Kidney glomerular epithelial cell (primary cell): ENCODE measurements at places on chromosomes 5 and 9.
A peak's percentile ranks its signal among the peaks of the same experiment; 100 is the strongest.

DNA sequence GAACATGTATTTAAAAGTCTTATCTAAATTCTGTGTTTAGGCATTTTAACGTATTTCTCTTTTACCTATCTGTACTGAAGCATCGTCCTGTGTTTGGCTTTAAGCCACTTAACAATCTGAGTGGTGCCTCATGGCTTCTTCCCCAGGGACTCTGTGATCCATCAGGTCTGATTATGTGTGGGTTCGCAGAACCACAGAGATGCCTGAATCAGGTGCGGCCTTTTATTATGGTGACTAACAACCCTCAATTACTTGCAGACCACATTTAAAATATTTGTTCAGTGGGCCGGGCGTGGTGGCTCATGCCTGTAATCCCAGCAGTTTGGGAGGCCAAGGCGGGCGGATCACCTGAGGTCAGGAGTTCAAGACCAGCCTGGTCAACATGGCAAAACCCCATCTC lies 39.6 kb upstream of the SAP30L start:
- no peak for DNase-seq

DNA sequence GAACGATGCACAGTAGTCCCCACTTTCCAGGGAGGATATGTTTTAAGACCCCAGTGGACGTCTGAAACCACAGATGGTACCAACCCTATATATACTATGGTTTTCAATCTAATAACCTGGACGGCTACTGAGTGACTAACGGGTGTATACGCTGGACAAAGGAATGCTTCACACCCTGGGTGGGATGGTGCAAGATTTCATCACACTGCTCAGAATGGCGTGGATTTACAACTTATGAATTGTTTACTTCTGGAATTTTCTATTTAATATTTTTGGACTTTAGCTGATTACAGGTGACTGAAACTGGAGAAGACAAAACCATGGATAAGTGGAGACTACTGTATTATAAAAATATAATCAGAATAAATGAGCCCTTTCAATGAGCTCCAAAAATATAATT lies 147.6 kb upstream of the TRIM32 start:
- DNase-seq, result no peak

DNA sequence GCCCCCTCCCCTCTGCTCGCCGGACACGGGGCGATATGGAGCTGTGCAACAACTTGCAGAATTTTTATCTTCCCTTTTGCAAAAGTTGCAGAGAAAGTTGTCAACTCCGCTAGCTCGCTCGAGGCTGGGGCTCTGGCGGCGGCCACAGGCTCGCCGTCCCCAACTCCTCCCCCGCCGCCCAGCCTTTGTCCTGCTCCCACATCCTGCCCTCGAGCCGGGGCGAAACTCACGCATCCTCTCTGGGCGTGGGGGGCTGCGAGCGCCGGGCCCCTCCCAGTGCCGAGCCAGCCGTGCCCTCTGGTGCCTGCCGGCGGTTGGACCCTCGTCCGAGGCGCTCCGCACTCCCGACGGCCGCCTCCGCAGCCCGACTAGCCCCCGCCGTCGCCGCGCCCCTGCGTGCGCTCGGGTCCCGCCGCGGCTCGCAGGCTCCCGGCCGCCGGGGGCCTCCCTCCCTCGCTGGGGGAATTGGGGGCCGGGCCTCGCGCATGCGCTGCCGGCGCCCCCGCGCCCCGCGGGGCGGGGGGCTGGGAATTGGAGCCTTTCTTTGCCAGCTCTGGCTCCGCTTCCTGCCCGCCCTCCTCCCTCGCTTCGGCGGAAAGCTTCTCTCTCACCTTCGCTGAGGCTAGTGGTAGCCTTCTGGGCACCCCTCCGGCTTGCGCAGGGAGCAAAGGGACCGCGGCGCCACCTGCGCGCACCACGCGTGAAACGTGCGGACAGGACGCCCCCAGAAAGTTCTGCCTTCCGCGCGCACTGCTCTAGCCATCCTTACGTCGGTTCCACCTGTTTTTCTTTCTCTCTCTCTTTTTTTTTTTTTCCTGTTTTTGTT lies at the start of gene CCNJL:
Gene CCNJL (minus strand): TSS at position 431 of the 826 bp plus-strand sequence. CDS start 641 bp downstream, outside the sequence.
- peak; percentile 57 for DNase-seq

GRCh38 chr5:33470544-33470943 lies 29.8 kb downstream of the TARS1 start:
- peak; percentile 21 for DNase-seq

GRCh38 chr5:60699609-60700415 lies at the start of gene DEPDC1B:
Gene DEPDC1B, minus strand, starts transcription at chr5:60700166. Its CDS starts 73 bp downstream, at chr5:60700093.
- peak; percentile 82 for DNase-seq

DNA sequence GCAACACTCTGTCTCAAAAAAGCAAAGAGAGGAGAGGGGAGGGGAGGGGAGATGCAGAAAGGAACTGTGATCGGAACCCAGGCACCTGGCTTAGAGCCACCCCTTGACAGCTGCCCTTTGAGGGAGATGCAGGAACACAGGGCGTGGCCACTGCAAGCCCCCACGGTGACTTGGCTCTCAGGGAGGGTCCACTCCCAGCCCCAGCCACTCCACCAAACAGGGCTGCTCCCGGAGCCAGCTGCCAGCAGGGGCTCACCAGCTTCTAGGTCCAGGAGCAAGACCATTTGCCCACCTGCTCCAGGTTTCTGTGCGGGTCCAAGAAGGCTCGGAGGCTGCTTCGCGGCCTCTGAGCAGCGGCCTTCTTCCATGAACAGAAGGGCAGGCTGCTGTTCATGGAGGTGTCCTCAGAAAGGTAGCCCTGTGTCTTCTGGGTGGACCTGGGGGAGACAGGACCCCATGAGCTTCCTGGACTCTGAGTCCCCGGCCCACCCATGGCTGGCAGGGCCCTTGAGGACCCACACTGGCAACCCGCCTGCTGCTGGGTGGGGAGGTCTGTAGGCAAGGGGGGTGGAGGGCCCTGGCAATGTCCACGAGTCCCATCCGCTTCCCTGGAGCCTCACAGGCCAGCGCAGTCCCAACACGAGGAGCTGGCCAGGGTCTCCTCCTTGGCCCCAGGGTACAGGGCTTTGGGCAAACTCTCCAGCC lies 7.9 kb downstream of the C9orf50 start:
- no peak for DNase-seq
